ENCODE measurements at places on chromosomes 13 and 19.

GRCh38 chr13:27354379-27354778 lies 70.0 kb upstream of the GTF3A start:
- no peaks in the 10 kb centered on the region for H3K36me3 ChIP-seq
- peaks cover 12% of the 10 kb centered on the region for H3K4me1 ChIP-seq
- H3K4me3 ChIP-seq, result no peak overlapping the region
- DNase-seq, result no peak
- H3K27ac ChIP-seq, result no peak overlapping the region
- no peaks in the 10 kb centered on the region for H3K27me3 ChIP-seq

DNA sequence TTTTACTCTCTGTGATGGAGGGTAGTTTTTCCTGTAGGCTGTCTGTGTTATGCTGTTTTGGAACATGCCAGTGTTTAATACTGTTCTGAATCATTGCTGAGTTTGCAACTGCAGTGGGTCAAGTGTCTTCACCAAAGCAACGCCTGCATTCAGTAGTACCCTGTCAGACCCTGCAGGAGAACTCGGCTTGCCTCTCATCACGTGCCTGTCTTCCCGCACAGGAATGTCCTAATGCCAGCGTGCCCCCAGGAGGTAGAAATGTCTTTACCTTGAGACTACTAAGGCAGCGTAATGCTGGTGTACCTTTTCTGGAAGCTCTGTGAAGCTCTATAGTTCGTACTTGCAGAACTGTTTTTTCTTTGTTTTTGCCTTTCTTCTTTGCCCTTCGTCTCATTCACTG lies 42.3 kb downstream of the POLR1D start:
- H3K36me3 ChIP-seq, result no peaks in the 10 kb centered on the region
- no peak overlapping the region for H3K4me3 ChIP-seq
- H3K27ac ChIP-seq, result no peak overlapping the region
- no peaks in the 10 kb centered on the region for H3K27me3 ChIP-seq
- no peaks in the 10 kb centered on the region for H3K4me1 ChIP-seq

DNA sequence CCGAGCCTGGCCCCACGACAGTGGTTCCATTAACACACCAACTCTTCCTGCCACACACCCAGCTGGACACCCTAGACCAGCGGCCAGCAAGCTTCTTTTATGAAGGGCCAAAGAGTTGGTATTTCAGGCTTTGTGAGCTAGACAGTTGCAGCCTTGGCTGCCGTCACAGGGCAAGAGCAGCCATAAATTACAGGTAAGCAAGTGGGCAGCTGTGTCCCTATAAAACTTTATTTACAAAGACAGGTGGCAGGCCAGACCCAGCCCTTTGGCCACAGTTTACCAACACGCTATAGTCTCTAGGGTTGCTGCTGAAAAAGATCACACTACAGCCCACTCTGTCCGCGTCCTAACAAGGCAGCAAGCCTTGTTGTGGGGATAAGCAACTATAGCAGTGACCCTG lies 13.3 kb downstream of the ELL start:
- H3K27me3 ChIP-seq, result no peaks in the 10 kb centered on the region
- peaks cover 4% of the 10 kb centered on the region for H3K36me3 ChIP-seq
- no peak overlapping the region for H3K4me3 ChIP-seq
- no peak for DNase-seq
- no peak overlapping the region for H3K27ac ChIP-seq

DNA sequence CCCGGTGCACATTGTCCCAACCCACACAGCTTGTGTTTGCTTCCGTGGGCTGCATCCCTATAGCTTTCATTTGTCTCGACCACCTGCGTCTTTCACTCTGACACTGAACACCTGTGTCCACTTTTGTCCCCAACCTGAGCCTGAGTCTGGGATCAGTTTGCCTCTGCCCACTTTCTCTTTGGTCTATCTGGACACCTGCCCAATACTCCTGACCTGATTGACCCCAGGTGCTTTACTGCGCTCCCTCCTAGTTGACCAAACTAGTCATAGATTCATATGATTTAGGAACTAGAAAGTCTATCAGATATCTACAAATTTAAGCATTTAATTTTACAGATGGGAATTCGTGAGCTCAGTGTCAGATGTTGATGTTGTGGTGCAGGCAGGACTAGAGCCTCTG lies 209.9 kb downstream of the DCT start:
- no peaks in the 10 kb centered on the region for H3K27me3 ChIP-seq
- no peaks in the 10 kb centered on the region for H3K36me3 ChIP-seq
- DNase-seq, result no peak
- no peaks in the 10 kb centered on the region for H3K4me1 ChIP-seq

DNA sequence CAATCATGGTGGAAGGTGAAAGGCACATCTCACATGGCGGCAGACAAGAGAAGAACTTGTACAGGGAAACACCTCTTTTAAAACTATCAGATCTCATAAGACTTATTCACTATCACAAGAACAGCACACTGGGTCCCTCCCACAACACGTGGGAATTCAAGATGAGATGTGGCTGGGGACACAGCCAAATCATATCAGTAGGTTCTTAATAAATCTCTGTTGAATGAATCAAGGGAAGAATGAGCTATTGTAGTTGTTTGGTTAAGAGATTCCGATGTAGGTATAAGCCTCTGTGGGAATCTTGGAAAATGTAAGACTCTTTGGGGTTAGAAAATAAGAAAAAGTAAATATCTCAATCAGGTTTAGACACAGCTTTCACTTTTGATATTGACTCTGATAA lies 400.2 kb downstream of the KCNRG start:
- H3K27ac ChIP-seq, result no peak overlapping the region
- H3K4me1 ChIP-seq, result no peaks in the 10 kb centered on the region
- no peaks in the 10 kb centered on the region for H3K36me3 ChIP-seq
- no peak for DNase-seq
- H3K27me3 ChIP-seq, result peaks cover 6% of the 10 kb centered on the region

GRCh38 chr19:38323291-38323690 lies 3.6 kb downstream of the KCNK6 start:
- no peak overlapping the region for H3K4me3 ChIP-seq
- no peaks in the 10 kb centered on the region for H3K36me3 ChIP-seq
- DNase-seq, result no peak
- H3K27me3 ChIP-seq, result no peaks in the 10 kb centered on the region
- H3K27ac ChIP-seq, result no peak overlapping the region
- no peaks in the 10 kb centered on the region for H3K4me1 ChIP-seq

DNA sequence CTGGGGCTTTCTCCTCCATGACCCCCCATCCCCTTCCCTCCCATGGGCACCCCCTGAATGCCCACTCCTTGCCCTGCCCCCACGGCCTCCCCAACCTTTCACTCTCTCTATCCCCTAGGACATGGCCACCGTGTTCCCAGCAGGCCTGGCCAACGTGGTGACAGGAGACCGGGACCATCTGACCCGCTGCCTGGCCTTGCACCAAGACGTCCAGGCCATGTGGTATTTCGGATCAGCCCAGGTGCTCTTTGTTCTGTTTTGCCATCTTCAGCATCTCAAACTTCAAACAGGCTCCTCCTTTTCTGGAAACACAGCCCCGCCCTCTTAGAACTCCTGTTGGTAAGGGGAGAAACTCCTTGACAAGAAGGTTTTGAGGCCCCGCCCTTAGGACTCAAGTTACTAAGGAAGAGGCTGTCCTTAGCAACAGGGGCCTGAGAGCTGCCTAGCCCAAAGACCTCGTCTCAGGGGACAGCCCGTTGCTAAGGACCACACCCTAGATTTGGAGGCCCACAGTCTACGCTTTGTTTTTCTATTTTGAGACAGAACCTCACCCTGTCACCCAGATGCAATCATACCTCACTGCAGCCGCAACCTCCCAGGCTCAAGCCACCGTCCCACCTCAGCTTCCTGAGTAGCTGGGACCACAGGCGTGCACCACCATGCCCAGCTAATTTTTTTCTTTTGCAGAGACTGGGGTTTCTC lies 5.1 kb upstream of the FLT3LG start:
- H3K27ac ChIP-seq, result peak overlapping the region; percentile 33
- H3K4me3 ChIP-seq, result no peak overlapping the region
- no peaks in the 10 kb centered on the region for H3K27me3 ChIP-seq
- H3K4me1 ChIP-seq, result peaks cover 37% of the 10 kb centered on the region

DNA sequence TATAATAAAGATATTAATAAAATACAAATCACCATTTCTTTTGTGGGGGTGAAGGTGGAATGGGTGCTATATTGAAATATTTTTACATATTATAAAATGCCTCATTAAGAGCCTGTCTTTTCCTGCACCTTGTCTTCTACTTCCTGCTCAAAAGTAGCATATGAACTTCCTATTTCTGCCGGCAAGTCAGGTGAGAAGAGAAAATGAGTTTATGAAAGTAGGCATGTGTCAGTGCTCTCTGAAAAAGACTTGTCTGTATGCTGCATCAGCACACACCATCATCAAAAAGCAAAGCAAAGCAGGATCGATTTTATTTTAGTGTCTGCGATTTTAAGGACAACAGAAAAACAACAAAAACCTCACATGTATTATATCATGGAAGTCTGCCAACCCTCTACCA lies 114.2 kb downstream of the RAP2A start:
- no peaks in the 10 kb centered on the region for H3K36me3 ChIP-seq
- no peaks in the 10 kb centered on the region for H3K27me3 ChIP-seq
- H3K4me1 ChIP-seq, result no peaks in the 10 kb centered on the region
- H3K27ac ChIP-seq, result no peak overlapping the region
- no peak for DNase-seq
- H3K4me3 ChIP-seq, result no peak overlapping the region

- H3K27ac ChIP-seq, result no peak overlapping the region
- no peak overlapping the region for H3K4me3 ChIP-seq
- H3K4me1 ChIP-seq, result no peaks in the 10 kb centered on the region
- H3K27me3 ChIP-seq, result no peaks in the 10 kb centered on the region
- H3K36me3 ChIP-seq, result no peaks in the 10 kb centered on the region
- no peak for DNase-seq
These were observed 332.8 kb upstream of the MIR17HG start for GRCh38 chr13:91014696-91015095.

DNA sequence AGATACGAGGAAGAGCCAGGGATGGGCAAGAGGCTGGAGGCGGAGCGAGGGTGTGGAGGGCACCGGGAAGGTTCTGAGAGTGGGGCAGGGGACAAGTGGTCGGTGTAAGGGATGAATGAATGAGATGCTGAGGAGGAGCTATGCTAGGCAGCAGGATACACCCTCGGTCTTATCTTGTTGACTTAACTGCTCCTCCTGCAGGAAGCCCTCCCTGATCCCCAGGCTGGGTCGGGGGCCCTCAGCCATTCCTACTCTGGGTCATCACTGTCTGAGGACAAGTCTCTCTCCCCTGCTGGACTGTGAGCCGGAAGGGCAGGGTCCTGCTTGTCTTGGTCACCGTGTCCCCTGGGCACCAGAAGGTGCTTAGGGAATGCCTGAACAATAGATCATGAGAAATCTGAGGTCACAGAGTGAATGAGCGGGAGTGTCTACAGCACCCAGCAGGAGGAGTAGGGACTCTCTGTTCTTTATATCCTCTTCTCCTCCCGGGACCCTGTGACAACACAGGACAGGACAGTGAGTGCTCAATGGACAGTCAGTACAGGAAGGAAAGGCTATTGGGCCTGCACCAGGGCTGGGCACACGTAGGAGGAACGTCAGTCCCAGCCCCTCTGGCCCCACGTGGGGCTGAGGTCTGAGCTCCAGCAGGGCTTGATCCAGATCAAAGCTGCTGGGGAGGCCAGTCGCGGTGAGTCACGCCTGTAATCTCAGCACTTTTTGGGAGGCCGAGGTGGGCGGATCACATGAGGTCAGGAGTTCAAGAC lies 6.5 kb downstream of the NKPD1 start:
- H3K27me3 ChIP-seq, result peaks cover 5% of the 10 kb centered on the region
- no peak overlapping the region for H3K4me3 ChIP-seq
- H3K27ac ChIP-seq, result no peak overlapping the region

- no peaks in the 10 kb centered on the region for H3K4me1 ChIP-seq
- no peaks in the 10 kb centered on the region for H3K36me3 ChIP-seq
- H3K27ac ChIP-seq, result no peak overlapping the region
- DNase-seq, result no peak
- H3K27me3 ChIP-seq, result no peaks in the 10 kb centered on the region
These were observed 37.6 kb downstream of the SOX21 start for GRCh38 chr13:94674609-94675348.

- H3K4me3 ChIP-seq, result no peak overlapping the region
- no peaks in the 10 kb centered on the region for H3K36me3 ChIP-seq
- peak; percentile 33 for DNase-seq
- H3K4me1 ChIP-seq, result peaks cover 8% of the 10 kb centered on the region
- no peaks in the 10 kb centered on the region for H3K27me3 ChIP-seq
- no peak overlapping the region for H3K27ac ChIP-seq
These were observed 209.6 kb downstream of the KLF12 start for GRCh38 chr13:73924607-73925006.

DNA sequence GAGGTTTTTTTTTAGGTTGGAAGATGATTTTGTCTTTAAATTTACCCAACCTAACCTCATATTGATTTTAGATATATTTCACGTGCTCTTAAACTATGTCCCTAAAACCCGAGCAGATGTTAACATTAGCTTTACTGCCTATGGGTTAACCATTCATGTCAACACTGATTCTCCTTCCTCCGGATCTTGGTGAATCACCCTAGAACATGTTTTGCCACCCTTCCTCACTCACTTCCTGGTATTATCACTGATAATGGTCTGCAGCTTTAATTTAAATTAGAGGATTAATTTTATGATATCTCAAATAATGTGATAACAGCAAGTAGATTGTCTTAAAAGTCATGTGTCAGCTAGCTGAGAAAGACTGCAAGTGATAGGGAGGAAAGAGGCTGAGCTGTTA lies 31.9 kb downstream of the HTR2A start:
- H3K4me1 ChIP-seq, result peaks cover 5% of the 10 kb centered on the region
- no peaks in the 10 kb centered on the region for H3K36me3 ChIP-seq
- DNase-seq, result no peak
- no peaks in the 10 kb centered on the region for H3K27me3 ChIP-seq
- H3K4me3 ChIP-seq, result no peak overlapping the region

GRCh38 chr13:111856571-111856970 lies 210.4 kb upstream of the SOX1 start:
- DNase-seq, result no peak
- no peak overlapping the region for H3K27ac ChIP-seq
- no peak overlapping the region for H3K4me3 ChIP-seq

GRCh38 chr13:49840675-49841074 lies 48.2 kb upstream of the KPNA3 start:
- DNase-seq, result no peak
- no peaks in the 10 kb centered on the region for H3K4me1 ChIP-seq
- H3K4me3 ChIP-seq, result no peak overlapping the region
- no peaks in the 10 kb centered on the region for H3K27me3 ChIP-seq
- H3K36me3 ChIP-seq, result no peaks in the 10 kb centered on the region

- DNase-seq, result no peak
- H3K36me3 ChIP-seq, result no peaks in the 10 kb centered on the region
- H3K27me3 ChIP-seq, result no peaks in the 10 kb centered on the region
- H3K4me3 ChIP-seq, result no peak overlapping the region
- H3K4me1 ChIP-seq, result peaks cover 3% of the 10 kb centered on the region
These were observed 76.0 kb upstream of the STK24 start for GRCh38 chr13:98652721-98653462.

- DNase-seq, result no peak
- no peaks in the 10 kb centered on the region for H3K36me3 ChIP-seq
- peaks cover 7% of the 10 kb centered on the region for H3K4me1 ChIP-seq
- H3K4me3 ChIP-seq, result no peak overlapping the region
- H3K27ac ChIP-seq, result no peak overlapping the region
These were observed 9.5 kb upstream of the MBNL2 start for GRCh38 chr13:97212601-97213040.

- DNase-seq, result no peak
- H3K4me1 ChIP-seq, result no peaks in the 10 kb centered on the region
- no peak overlapping the region for H3K4me3 ChIP-seq
- H3K27me3 ChIP-seq, result peaks cover 3% of the 10 kb centered on the region
- no peaks in the 10 kb centered on the region for H3K36me3 ChIP-seq
These were observed 192.7 kb upstream of the MIR17HG start for GRCh38 chr13:91154558-91155353.

- H3K4me3 ChIP-seq, result no peak overlapping the region
- no peak overlapping the region for H3K27ac ChIP-seq
- no peak for DNase-seq
- H3K4me1 ChIP-seq, result peaks cover 9% of the 10 kb centered on the region
These were observed 2.5 kb upstream of the NR2F6 start for GRCh38 chr19:17248011-17248776.

Data from GM12878 (cell line).